ENCODE measurements at places on chromosomes 6 and 20.

GRCh38 chr6:37500294-37500608 is 558 bp upstream of the CCDC167 start:
- DNase-seq: no peak

GRCh38 chr6:99138445-99138844 is 190.7 kb upstream of the FBXL4 start:
- no peak for DNase-seq

DNA sequence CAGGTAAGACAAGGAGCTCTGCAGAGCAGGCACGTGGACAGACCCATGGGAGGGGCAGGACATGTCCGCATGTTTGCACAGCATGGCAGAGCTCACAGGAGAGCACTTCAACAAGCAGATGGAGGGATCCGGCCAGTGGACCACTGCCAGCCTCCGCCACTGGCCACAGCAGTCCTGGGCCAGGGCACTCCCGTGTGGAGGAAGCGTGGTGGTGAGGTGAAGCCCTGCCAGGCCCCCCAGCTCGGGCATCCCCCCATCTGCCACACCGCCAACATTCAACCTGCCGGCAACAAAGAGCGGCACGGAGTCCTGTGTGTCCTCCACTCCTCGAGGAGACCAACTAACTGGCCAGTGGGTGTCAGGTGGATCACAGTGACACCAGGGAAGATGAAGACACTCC is 104.3 kb upstream of the AGPAT4 start:
- no peak for DNase-seq

DNA sequence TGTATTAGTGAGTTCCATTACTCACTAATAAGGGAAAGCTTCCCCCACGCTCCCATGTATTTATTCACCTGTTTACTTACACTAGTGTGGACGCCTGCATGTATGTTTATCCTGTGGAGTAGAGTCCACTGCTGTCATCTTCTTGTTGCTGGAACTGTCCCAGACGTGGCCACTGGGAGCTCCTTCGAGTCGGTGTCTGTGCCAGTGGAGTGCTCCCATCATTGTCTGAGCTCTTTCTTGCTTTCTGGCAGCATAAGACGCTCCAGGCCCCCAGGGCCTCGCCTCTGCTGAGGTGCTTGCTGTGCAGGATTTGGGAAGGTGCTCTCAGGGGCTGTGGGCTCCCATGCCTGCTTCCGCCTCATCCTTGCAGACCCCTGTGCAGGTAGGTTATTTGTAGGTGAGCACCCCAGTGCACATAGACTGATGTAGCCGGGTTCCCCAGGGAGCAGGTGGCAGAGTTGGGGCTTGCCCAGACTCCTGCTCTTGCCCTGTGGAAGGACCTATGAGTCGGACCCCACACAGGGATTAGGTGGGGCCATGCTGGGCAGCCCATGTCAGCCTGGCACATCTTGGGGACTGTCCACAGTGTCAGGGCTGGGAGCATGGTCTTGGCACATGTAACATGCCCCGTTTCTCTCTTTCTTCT is 16.6 kb downstream of the PHACTR3 start:
- DNase-seq: no peak

GRCh38 chr6:149924933-149925252 is 2.0 kb upstream of the RAET1G start:
- DNase-seq: no peak

GRCh38 chr6:132052096-132052495 is 100.9 kb upstream of the CCN2 start:
- no peak for DNase-seq

- DNase-seq: no peak
These were observed 69.6 kb downstream of the TBXT start for GRCh38 chr6:166097914-166098522.

DNA sequence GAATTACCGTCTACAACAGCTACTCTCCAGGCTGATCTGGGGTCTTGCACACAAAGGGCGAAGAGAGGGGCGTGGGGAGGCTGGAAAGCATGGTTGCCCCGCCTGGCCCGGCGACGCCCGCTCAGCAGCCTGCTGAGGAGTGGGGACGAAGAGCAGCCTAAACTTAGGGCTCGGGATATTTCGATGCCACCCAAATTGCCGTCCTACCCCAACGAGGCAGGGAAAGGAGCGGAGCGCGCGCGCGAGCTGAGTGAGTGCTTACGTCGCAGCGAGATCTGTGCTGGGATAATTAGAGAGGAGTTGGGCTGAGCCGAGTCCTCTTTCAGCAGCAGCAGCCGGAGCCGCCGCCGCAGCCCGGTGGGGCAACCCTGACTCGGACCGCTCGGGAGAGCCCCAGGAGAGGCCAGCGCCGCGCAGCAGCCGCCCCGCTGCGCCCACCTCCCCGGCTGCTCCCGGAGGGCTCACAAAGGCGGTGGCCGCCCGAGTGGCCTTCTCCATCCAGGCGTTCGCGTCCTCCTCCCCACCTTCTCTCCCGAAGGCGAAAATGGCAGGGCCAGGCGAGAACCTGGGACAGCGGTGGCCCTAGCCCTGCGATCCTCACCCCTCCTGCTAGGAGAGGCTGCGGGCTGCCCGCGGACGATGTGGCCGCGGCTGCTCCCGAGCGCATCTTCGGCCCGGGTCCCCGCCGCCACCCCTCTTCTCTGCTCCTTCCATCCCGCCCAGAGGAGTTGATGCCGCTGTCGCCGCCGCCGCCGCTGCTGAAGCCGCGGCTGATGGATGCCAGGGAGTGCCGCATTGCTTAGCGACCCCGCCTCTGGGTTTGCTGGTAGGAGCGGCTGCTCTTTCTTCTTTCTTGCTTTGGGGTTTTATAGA is at the start of gene CLVS2:
Gene CLVS2, plus strand, starts transcription at position 315 of the 873 bp plus-strand sequence. CDS start 1,543 bp downstream, outside the sequence.
- DNase-seq: no peak

DNA sequence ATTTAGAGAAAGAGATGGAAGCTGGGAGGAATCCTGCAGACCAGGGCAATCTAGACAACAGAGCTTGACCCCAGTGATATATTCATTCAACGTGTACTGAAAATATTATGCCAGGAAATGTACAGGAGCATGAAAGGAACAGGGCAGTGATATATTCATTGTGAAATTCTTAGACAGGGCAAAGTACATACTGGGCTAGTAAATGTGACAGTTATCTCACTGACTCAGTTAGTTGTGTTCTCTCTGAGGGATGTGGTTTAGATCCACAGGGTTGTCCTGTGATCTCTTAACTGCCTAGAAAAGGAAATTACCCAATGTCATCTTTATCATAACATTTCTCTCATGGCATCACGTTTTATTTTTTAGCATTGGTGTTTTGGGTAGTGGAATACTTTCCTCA is 891.3 kb downstream of the EYS start:
- no peak for DNase-seq

GRCh38 chr20:31723069-31723318 is 326 bp upstream of the BCL2L1 start:
- no peak for DNase-seq

- DNase-seq: no peak
These were observed 120.2 kb upstream of the BEND3 start for GRCh38 chr6:107235511-107235910.

- no peak for DNase-seq
These were observed 1383.5 kb upstream of the DEFB115 start for GRCh38 chr20:29873946-29874345.

DNA sequence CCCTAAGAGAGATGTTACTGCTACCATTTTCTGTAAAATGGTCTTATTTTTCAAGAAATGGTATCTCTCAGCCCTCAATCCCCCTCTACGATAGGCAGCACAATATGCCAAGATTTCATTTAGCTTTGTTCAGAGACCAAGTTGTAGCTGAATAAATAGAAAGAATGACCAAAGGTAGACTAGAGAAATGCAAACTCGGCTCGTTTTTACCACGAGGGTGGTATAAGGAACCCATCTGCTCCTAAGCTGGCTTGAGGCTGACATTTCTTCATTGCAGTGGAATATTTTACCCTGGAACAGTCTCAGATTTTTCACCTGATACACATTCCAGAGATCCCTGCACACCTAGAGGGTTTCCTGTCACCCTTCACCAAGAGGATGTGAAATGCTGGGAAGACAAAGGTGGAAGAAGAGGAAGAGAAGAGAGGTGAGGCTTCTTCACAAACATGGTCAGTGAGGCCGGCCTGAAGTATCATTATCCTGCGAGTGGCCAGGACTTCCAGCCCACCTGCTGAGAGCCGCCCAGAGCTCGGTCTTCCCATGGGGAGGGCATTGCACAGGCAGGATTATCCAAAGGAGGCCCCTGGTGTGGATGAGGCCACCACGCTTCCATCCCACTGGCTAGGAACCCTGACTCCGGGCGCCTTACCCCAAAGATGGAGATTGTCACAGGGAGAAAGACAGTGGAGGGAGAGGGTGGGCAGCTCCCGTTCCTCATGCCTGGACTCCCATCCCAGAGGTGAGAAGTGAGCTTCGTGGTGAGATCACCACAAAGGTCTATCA is 57.1 kb upstream of the AFDN start:
- DNase-seq: no peak

DNA sequence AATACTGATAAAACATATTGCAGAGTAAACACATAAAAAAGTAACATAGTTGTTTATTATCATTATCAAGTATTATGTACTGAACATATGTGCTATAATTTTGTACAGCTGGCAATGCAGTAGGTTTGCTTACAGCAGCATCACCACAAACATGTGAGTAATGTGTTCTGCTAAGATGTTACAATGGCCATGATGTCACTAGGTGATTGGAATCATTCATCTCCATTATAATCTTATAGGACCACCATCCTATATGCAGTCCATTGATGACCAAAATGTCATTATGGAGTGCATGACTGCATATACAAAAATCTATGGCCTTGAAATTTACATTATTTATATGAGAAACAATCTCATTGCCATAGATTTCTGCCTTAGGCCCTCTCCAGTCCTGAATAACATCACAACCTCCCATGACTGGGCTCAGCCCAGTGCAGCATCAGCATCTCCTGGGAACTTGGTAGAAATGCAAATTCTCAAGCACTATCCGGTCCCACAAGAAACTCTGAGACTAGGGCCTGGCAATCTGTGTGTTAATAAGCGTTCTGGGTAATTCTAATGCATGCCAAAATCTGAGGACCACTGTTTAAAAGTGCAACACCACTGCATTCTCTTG is 352.0 kb upstream of the MARCKS start:
- DNase-seq: no peak

DNA sequence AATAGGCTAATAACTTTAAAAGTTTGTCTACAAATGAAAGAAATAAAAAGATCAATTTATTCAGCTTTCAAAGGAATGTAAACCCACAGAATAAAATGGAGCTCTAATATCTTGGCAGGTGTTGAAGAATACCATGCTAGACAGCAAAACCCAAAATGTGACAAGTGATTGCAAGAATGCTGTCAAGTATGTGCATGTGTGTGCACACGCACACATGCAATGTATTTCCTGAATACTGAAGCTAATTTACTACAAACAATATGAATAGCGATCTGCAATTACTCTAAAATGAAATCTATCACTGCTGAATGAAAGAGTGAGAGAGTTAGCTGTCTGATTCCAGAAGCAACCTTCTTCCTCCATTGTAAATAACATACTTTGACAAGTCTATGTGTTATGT is 179.2 kb upstream of the HSF2 start:
- no peak for DNase-seq

DNA sequence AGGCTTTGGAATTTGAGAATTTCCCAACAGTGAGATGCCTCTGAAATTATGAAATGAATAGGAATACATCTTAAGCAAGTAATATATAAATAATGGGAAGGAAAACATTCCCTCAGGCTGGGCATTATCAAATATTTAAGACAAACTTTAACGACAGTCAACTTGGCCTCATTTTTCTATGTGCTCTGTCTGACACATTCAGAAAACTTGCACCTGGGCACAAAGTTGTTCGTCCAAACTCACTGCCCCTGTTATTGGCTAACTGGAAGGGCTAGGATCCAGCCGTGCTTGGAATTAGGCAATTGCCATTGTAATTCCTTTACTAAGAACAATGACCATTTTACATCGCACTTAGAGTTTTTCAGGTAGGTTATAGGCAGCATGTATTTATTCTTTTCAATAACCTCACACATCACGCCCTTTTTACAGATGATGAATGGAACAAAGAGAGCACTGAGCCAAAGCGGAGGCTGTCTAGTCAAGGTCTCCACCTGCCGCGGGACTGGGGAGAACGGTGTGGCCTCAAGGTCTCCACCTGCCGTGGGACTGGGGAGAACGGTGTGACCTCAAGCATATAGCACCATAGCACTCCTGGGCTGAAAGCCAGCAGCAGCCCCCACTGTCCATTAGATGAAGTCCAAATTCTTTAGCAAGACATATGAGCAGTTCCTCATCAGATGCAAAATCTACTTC is 40.7 kb upstream of the FOXQ1 start:
- DNase-seq: no peak

DNA sequence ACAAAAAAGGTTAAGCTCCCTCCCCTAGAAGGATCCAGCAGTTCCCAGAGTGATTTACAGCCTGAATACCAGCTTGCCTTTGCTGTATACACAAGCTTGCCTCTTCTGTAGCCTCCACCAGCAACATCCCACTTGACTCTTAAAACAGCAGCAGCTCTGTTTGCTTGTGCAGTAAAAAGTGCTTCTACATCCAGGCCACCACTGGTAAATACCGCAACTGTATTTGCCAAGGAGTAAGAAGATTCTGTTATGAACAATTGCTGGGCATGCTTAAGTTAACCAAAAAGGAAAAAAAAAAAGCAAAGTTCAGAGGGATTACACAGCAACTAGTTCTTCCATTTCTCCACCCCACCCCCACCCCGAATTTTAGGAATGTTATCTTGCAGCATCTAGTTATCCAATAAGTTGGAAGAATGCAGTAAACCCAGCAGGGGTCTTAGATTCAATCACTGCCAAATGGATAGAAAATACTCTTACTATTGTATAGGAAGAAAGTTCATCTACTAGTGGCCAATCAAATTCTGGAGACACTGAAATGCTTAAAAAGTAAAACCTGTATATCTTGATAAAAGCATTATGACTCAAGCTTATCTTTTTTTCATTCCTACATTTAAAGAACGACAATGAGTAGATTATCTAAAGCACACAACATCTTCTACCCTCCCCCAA is 4.8 kb downstream of the SALL4 start:
- no peak for DNase-seq

- no peak for DNase-seq
These were observed 39.8 kb downstream of the GNAS start for GRCh38 chr20:58892141-58892931.

- peak; percentile 17 for DNase-seq
These were observed 36.6 kb upstream of the HDAC2 start for GRCh38 chr6:114007516-114007915.

- DNase-seq: no peak
These were observed 104.4 kb downstream of the SYNE1 start for GRCh38 chr6:152532556-152533422.

DNA sequence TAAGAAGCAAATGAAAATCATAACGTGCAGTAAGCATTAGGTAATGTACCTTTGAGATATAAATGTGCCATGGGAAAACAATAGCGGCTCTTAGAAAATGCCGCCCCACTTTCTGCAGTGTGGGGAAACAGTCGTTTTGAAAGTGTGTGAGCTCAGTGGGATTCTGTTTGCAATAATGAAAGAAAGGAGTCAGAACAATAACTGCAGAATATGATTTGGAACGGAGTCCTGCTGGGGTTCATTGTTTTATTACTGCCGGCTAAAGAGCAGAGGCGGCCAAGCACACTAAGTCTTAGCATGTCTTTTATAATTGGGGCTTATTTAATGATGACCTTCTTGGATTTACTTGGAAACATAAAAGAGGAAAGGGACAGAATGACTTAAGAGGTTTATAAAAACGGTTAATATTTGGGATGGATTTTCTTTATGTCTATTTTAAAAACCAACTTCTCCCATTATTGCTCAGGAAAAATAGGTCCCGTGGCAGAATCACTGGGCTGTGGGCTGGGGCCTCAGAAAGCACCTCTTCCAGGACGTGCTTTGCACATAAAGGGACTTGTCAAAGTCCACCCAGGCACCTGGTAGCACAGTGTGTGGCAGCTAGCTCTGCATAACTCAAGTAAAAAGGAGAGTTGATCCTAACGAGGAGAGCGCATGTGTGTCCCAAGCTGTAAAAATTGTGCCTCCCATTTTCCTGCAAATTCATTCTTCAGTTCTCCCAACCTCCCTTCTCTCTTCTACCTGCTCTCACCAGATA is 44.0 kb upstream of the SLC22A16 start:
- DNase-seq: no peak

Measured in GM12878 (cell line).